Tibial artery (tissue), 4 donors: ENCODE measurements at places on chromosomes 6 and 20.

GRCh38 chr6:72406517-72406916 is 215.3 kb upstream of the KCNQ5 start:
- DNase-seq: no peak

DNA sequence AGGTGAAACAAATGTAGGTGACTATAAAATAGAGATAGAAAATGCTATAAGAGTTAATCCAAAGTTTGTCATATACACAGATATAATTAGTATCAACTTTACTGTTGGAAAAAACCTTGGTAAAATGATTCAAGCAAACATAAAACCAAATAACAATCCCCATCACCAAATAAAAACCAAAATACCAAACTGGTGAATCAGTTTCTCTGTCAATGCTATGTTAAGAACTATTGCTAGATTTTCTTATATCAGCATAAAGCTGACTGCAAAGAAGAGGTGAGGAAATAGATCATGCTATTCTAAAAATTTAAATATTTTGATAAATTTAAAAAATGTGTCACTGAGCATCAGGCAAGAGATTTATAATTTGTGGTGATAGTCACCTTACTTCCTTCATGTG is 658.4 kb downstream of the PHF3 start:
- no peak for DNase-seq

DNA sequence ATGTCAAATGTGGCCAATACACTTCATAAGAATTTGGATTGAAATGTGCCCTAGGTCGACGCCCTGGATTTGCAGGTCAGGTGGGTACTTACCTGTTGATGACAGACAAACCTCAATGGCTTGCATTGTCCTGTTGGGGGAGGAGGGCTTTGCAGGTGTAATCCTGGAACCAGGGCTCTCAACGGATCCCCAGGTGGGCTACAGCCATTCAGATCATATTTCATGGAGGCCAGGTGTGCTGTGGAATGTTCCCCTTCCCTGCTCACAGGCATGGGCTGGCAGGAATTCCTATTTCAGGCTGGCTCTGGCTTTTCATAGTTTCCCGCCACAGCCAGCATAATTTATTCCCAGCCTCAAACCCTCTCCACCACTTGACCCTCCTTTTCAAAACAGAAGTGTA is 254.7 kb downstream of the SMOC2 start:
- DNase-seq: no peak

- no peak for DNase-seq
Measured at GRCh38 chr6:39195792-39196385, 33.4 kb downstream of the KCNK5 start.

GRCh38 chr6:162198076-162198475 is 529.5 kb downstream of the PRKN start:
- DNase-seq: no peak

GRCh38 chr6:15283986-15284361 is 38.1 kb downstream of the JARID2 start:
- DNase-seq: no peak

DNA sequence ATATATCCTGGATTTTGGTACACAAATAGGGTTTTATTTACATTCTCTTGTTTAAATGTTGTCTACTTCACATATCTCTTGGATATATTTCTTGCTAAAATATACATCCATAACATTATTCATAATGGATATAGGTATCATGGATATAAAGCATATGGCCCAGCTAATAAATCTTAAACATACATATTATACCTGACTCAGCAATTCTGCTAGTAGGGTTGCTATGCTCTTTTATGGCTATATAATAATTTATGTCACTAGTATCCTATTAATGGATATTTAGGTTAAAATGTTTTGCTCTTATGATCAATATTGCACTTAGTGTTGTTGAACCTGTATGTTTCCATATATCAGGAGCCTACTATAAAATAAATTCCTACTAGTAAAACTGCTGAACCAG is 375.5 kb downstream of the LMBRD1 start:
- no peak for DNase-seq

DNA sequence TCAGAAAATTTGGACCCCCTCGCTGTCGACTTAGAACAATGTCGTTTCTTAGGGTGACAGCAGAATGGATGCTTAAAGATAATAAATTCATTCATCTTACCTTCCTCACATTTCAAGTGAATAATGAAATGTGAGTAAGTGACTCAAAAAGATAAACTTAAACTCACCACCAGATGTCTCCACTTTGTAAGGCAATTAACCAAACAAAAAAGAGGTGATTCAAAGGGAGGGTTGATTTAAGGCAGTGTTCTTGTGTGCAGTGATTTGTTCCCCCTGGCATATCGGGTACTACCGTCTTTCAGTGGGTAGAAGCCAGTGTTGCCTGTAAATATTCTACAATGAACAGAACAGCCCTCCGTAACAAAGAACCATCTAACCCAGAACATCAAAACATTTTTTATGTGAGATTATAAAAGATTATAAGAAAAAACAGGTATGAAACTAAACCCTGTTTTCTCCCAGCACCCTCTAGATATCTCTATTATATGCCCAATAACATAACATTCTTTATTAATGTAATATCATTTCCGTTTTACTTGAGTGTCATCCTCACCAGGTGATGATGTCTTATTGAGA is 589.7 kb downstream of the CBLN4 start:
- no peak for DNase-seq

GRCh38 chr6:87436435-87436834 is 28.7 kb downstream of the CFAP206 start:
- no peak for DNase-seq

DNA sequence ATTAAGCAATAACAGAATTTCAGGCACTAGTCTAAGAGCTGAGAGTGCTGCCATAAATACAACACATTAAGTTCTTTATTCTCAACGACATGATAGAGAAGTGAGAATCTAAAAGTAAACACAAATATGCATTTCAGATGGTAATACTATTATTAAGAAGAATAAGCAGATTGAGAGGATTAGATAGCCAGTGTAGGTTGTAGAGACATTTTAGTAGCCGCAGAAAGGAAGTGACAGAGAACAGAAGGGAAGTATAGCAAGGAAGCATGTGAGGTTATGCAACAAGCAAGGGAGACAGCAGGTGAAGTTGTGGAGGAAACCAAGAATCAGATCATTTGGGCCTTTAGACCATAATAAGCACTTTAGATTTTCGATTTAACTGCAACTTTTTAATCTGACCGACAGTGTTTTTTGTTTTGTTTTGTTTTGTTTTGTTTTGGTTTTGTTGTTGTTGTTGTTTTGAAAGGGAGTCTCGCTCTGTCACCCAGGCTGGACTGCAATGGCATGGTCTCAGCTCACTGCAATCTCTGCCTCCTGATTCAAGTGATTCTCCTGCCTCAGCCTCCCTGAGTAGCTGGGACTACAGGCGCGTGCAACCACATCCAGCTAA is 737.0 kb upstream of the ADGRB3 start:
- no peak for DNase-seq

GRCh38 chr6:133447924-133448323 is 206.8 kb downstream of the EYA4 start:
- no peak for DNase-seq

- no peak for DNase-seq
Measured at GRCh38 chr20:11982289-11982954, 64.7 kb downstream of the BTBD3 start.

DNA sequence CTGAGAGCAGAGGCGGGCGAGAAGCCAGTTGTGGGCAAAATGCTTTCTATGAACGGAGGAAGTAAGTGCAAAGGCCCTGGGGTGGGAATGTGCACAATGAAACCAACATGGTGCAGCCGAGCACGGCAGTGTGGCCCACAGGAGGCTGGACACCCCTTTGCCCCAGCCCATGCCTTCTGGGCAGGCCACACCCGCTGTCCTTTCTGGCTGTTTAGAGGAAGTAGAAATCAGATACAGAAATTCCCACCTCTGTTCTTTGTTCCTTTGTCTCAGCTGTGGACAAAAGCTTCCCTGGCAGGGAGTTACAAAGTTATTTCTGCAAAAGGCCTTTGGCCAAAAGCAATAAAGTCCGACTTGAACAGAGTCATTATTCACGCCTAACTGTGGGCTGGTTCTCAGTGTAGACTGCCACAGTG is 11.9 kb downstream of the SULF2 start:
- no peak for DNase-seq

DNA sequence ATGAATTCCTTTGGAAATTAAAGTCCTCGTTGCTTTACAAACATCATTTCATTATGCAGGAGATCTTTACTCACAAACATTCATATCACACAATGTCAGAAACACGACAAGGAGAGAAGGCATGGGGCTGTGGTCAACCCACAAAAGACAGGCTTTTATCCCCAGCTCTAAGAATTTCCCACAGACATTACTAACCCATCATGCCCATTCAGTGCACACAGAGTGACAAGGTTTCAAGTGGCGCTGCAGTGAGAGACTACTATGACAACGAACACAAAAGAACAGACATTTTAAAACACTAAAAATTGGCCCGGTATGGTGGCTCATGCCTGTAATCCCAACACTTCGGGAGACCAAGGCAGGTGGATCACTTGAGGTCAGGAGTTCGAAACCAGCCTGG is 579.8 kb upstream of the AGPAT4 start:
- no peak for DNase-seq

GRCh38 chr20:54345821-54346220 is 129.6 kb upstream of the DOK5 start:
- DNase-seq: no peak

DNA sequence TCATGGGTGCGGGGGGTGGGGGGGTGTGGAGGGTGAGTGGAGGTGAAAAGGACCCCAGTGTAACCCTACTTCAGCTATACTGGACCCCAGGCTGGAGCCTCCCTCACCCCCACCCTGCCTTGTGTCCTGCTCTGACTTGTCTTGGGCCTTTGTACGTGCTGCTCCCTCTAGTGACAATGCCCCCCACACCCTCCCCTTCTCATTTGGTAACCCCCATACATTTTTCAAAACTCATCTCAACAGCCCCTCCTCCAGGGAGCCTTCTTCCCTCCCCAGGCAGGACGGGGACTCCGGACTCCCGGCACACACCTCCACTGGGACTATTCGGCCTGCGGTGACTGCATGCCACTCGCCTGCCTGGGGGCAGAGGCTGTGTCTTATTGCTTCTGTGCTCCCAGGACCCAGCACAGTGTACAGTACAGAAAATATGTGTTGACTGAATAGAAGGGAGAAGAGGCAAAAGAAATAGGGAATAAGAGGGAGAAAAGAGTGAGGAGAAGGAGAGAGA is 108.2 kb downstream of the VEGFA start:
- DNase-seq: no peak

- no peak for DNase-seq
Measured at GRCh38 chr6:73978330-73978729, 282.3 kb downstream of the CD109 start.

GRCh38 chr6:34555007-34555322 is 1.2 kb downstream of the SPDEF start:
- no peak for DNase-seq
